ENCODE measurements at places on chromosomes 6 and 20. TPM values are rescaled to one million over a fixed set of nuclear protein-coding genes. Genes with fewer than 3 reads are reported as not detected.
A peak's percentile ranks its signal among the peaks of the same experiment; 100 is the strongest.

The UFL1 gene
- total RNA-seq, result 16.4 TPM

The RIPOR3 gene
- total RNA-seq, result 2.1 TPM

The ECI2 gene
- 21.6 TPM for total RNA-seq

The LST1 gene
- total RNA-seq, result 42.6 TPM

The NRSN1 gene
- not detected for total RNA-seq

GRCh38 chr6:46909371-46909770, 12.4 kb downstream of the ADGRF5 start:
- no peak overlapping the region for H3K27ac ChIP-seq
- DNase-seq, result no peak
- H3K36me3 ChIP-seq, result no peaks in the 10 kb centered on the region
- no peaks in the 10 kb centered on the region for H3K27me3 ChIP-seq

DNA sequence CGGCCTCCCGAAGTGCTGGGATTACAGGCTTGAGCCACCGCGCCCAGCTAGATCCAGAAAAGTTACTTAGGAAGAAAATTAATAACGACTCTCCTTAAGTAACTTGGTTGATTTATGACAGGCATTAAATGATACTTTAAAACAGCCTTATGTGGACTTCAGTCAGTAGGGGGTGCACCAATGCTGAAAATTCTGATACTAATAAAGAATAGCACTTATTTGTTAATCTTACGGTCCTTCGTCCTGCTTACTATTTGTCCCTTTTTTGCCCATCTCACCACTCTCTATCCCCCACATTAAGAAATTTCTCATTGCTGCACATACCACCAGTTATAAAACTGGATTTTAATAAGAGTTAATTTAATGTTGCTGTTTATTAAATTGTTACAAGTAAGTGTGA, 12.7 kb upstream of the PRELID3B start:
- no peak overlapping the region for H3K27ac ChIP-seq
- no peak overlapping the region for H3K4me3 ChIP-seq
- no peaks in the 10 kb centered on the region for H3K4me1 ChIP-seq
- no peak for DNase-seq
- peaks cover 38% of the 10 kb centered on the region for H3K27me3 ChIP-seq

GRCh38 chr20:15842872-15843271, 730.4 kb downstream of the KIF16B start:
- H3K27me3 ChIP-seq, result no peaks in the 10 kb centered on the region
- no peaks in the 10 kb centered on the region for H3K4me1 ChIP-seq
- no peak overlapping the region for H3K4me3 ChIP-seq
- DNase-seq, result no peak

- DNase-seq, result no peak
- H3K4me3 ChIP-seq, result peak overlapping the region; percentile 78
- no peaks in the 10 kb centered on the region for H3K36me3 ChIP-seq
- H3K27ac ChIP-seq, result peak overlapping the region; percentile 92
- no peaks in the 10 kb centered on the region for H3K27me3 ChIP-seq
Observed at GRCh38 chr6:42406306-42407280, 45.1 kb downstream of the TRERF1 start.

DNA sequence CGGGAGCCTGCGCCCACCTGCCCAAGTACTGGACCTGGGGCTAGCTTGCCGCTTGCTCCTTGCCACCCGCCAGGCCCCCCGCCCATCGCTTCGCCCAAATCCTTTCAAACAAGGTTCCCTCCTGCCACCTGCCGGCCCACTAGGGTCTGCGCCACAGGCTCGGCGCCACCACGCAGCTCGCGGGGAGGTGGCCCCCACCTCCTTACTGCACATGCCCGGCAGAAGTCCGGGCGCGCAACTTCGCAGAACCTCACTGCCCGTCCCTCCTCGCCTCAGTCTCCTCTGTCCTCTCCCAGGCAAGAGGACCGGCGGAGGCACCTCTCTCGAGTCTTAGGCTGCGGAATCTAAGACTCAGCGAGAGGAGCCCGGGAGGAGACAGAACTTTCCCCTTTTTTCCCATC, 11.2 kb downstream of the GNAS-AS1 start:
- no peaks in the 10 kb centered on the region for H3K36me3 ChIP-seq
- H3K27ac ChIP-seq, result no peak overlapping the region
- no peak for DNase-seq
- H3K27me3 ChIP-seq, result peaks cover 75% of the 10 kb centered on the region

- no peak for DNase-seq
- no peak overlapping the region for H3K27ac ChIP-seq
- H3K36me3 ChIP-seq, result peaks cover 2% of the 10 kb centered on the region
- no peak overlapping the region for H3K4me3 ChIP-seq
- H3K4me1 ChIP-seq, result peaks cover 3% of the 10 kb centered on the region
Observed at GRCh38 chr20:59580991-59581401, 23.3 kb upstream of the PHACTR3 start.

DNA sequence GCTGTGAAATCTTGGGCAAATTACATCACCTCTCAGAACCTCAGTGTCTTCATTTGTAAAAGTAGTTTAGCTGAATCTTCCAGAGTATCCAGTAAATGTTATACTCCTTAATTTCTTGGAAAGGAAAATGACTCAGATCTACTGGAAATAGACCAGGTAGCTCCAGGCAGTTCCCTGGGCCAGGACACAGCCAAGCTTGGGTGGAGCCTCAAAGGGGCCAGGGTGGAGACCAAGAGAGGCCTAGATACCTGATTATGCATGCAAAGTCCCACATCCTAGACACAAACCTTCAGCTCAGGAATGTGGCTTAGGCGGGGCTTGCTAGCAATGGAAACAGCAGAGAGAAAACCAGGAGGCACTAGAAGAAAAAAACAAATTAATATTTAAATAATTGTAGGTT, 272.8 kb downstream of the MAFB start:
- H3K36me3 ChIP-seq, result no peaks in the 10 kb centered on the region
- no peaks in the 10 kb centered on the region for H3K4me1 ChIP-seq
- no peak overlapping the region for H3K27ac ChIP-seq
- peaks cover 9% of the 10 kb centered on the region for H3K27me3 ChIP-seq
- no peak for DNase-seq

GRCh38 chr6:53412751-53413150, 64.0 kb upstream of the ELOVL5 start:
- peaks cover 6% of the 10 kb centered on the region for H3K4me1 ChIP-seq
- no peaks in the 10 kb centered on the region for H3K27me3 ChIP-seq
- H3K4me3 ChIP-seq, result no peak overlapping the region
- no peak overlapping the region for H3K27ac ChIP-seq
- H3K36me3 ChIP-seq, result no peaks in the 10 kb centered on the region
- DNase-seq, result no peak

DNA sequence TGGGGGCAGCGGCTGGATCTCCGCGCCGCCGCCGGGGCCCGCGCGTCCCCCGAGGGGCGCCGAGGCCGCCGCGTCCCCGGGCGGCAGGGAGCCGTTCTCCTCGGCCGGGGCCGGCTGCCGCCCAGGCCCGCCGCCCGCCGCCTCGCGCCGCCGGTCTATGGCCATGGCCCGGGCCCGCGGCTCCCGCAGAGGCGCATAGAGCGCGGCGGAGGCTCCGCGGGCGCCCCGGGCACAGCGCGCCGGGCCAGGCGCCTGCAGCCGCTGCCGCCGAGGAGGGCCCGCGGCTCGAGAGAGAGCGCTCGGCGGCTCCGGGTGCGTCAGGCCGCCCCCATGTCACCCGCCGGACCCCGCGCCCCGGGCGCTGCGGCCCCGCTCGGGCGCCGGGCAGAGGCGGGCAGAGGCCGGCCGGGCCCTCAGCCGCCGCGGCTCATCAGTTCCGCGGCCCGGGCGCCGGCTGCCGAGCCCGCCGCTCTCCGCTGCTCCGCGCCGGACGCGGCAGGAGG, 404 bp downstream of the SLC22A23 start:
- H3K27ac ChIP-seq, result no peak overlapping the region
- H3K36me3 ChIP-seq, result peaks cover 4% of the 10 kb centered on the region
- peak overlapping the region; percentile 67 for H3K4me3 ChIP-seq
- peaks cover 25% of the 10 kb centered on the region for H3K27me3 ChIP-seq
- DNase-seq, result no peak

GRCh38 chr6:24547243-24547642, 52.5 kb downstream of the ALDH5A1 start:
- H3K27ac ChIP-seq, result no peak overlapping the region
- H3K4me3 ChIP-seq, result no peak overlapping the region
- peaks cover 55% of the 10 kb centered on the region for H3K27me3 ChIP-seq
- no peak for DNase-seq
- no peaks in the 10 kb centered on the region for H3K4me1 ChIP-seq
- H3K36me3 ChIP-seq, result no peaks in the 10 kb centered on the region

- H3K27ac ChIP-seq, result no peak overlapping the region
- H3K27me3 ChIP-seq, result no peaks in the 10 kb centered on the region
- H3K4me3 ChIP-seq, result no peak overlapping the region
- H3K4me1 ChIP-seq, result peaks cover 38% of the 10 kb centered on the region
Observed at GRCh38 chr20:32517914-32518592, 67.1 kb downstream of the NOL4L start.

GRCh38 chr20:42756991-42757390, 432.7 kb downstream of the PTPRT start:
- no peaks in the 10 kb centered on the region for H3K4me1 ChIP-seq
- DNase-seq, result no peak
- H3K4me3 ChIP-seq, result no peak overlapping the region
- no peaks in the 10 kb centered on the region for H3K36me3 ChIP-seq
- H3K27me3 ChIP-seq, result no peaks in the 10 kb centered on the region
- no peak overlapping the region for H3K27ac ChIP-seq

DNA sequence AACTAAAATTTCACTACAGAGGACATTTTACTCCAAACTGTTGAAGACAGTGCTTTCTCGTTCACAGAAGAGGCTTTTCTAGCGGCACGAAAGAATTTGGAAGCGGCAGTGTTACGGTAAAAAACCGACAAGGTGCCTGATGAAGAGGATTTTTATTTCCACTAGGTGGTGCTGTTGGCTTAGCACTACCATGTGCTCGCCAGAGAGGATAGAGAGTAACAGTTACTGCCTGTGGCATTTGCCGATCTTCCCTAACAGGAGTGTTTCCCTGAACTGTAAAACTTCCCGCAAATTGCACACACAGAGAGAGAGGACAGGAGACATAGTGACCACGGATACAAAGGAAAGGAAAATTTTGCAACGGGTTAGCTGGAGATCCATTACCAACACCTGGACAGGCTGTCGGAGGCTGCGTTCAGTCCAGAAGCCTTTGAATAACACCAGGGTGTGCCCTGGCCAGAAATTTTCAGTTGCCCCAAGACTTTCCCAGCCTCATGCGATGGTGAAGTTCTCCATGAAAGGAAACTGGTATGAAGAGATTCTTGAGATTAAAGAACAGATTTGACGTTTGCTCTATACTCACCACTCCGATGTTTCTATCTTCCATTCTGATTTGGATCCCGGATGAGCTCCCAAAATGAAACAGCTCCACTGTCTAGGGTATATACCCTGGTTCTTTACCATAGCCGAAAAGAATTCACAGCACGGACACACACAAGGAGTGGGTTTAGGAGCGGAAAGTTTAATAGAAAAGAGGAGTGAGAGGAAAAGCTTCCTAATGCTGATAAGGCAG, 48.1 kb downstream of the HLA-DPB1 start:
- DNase-seq, result no peak
- H3K36me3 ChIP-seq, result peaks cover 2% of the 10 kb centered on the region
- no peak overlapping the region for H3K4me3 ChIP-seq
- H3K4me1 ChIP-seq, result peaks cover 2% of the 10 kb centered on the region

DNA sequence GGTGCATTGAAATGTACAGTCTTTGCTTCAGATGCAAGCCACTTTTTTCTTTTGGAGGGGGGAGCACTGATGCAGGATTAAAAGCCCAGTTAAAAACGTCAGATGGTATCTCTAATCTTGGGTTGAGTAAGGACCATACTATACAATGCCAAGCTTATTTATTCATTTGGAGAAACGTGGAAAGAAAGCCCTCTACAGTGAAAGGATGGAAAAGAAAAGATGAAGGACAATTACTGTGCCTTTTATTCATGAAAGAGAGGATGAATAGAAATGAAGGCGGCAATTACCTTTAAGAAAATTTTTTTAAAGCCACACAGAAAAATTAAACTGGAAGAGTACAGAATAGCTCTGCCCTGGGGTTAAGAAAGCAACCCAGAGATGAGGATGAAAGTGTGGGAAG, 2.7 kb downstream of the B3GAT2 start:
- peaks cover 58% of the 10 kb centered on the region for H3K27me3 ChIP-seq
- H3K4me3 ChIP-seq, result peak overlapping the region; percentile 49
- H3K27ac ChIP-seq, result no peak overlapping the region
- no peak for DNase-seq

DNA sequence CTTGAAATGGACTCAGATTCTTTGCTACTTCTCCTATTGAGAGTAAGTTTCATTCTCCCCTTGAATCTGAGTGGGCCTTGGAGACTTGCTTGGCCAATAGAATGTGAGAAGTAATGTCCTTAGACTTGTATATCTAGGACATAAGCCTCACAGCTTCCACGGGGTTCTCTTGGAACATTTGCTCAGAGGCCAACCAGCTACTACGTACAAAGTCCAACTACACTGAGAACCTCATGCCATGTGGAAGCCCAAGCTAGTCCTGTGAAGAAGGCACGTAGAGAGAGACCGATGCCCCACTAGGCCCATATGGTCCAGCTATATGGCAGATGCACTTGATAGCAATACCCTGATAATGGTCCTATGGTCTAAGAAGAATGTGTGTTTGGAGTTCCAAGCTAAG, 22.9 kb downstream of the TMEM14A start:
- DNase-seq, result no peak
- no peak overlapping the region for H3K27ac ChIP-seq
- H3K36me3 ChIP-seq, result no peaks in the 10 kb centered on the region
- H3K4me1 ChIP-seq, result no peaks in the 10 kb centered on the region
- peaks cover 7% of the 10 kb centered on the region for H3K27me3 ChIP-seq

GRCh38 chr6:142756215-142756630, 188.8 kb downstream of the HIVEP2 start:
- H3K4me3 ChIP-seq, result no peak overlapping the region
- H3K4me1 ChIP-seq, result peaks cover 33% of the 10 kb centered on the region
- H3K27ac ChIP-seq, result peak overlapping the region; percentile 87
- peaks cover 20% of the 10 kb centered on the region for H3K36me3 ChIP-seq

- H3K4me1 ChIP-seq, result no peaks in the 10 kb centered on the region
- H3K27me3 ChIP-seq, result no peaks in the 10 kb centered on the region
- no peak overlapping the region for H3K27ac ChIP-seq
- DNase-seq, result no peak
Observed at GRCh38 chr6:74554041-74554440, 651.8 kb downstream of the COL12A1 start.

- H3K4me1 ChIP-seq, result peaks cover 35% of the 10 kb centered on the region
- H3K36me3 ChIP-seq, result peaks cover 8% of the 10 kb centered on the region
- H3K27me3 ChIP-seq, result no peaks in the 10 kb centered on the region
- no peak overlapping the region for H3K4me3 ChIP-seq
- no peak for DNase-seq
- no peak overlapping the region for H3K27ac ChIP-seq
Observed at GRCh38 chr6:38131527-38131965, 312.0 kb downstream of the ZFAND3 start.

GRCh38 chr6:13006578-13007300, 290.2 kb downstream of the PHACTR1 start:
- DNase-seq, result no peak
- H3K36me3 ChIP-seq, result no peaks in the 10 kb centered on the region
- H3K4me3 ChIP-seq, result no peak overlapping the region
- no peak overlapping the region for H3K27ac ChIP-seq
- H3K4me1 ChIP-seq, result peaks cover 4% of the 10 kb centered on the region
- peaks cover 67% of the 10 kb centered on the region for H3K27me3 ChIP-seq
